ENCODE measurements at places on chromosomes 11 and 22.

GRCh38 chr22:38782402-38783094, 11.4 kb downstream of the DNAL4 start:
- DNase-seq: no peak

GRCh38 chr11:44305026-44305469, 4.9 kb downstream of the ALX4 start:
- no peak for DNase-seq

- no peak for DNase-seq
Measured at GRCh38 chr11:6733326-6734275, 38.2 kb downstream of the OR2AG2 start.

- no peak for DNase-seq
Measured at GRCh38 chr11:27204529-27204928, 158.5 kb downstream of the CCDC34 start.

- DNase-seq: no peak
Measured at GRCh38 chr11:126413843-126414405, 58.4 kb downstream of the ST3GAL4 start.

DNA sequence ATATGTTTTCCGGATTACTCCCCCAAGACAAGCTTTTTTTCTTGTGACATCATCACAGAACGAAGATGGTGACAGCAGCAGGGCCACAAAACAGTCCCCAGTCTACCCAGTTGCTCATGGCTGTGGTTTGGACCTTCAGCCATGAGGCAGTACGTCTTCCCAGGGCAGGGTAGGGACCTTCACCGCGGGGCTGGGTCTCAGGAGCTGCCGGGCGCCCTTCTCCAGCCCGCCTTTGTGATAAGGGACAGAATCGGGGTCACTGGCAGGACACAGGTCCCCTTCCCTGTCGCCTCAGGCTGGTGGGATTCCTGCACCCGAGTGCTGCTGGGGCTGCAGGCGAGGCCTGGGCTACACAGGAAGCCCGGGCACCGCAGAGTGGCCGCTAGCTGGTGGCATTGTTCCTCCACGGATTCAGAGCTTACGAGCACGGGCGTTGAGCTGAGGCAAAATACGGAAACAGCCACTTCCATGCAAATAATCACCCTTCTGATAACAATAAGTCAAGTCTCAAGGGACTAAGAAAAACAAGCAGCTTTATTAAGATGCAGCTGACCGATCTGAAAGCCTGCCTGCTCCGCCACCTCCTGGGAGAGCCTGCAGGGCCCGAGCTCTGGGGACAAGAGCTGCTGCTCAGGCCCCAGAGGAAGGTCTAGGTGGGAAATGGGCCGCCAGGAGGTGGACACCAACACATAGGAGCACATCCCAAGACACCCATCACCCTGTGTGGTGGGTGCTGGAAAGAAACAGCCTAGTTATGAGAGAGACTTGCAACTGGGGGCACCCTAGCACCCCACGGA, 12.3 kb downstream of the TBX1 start:
- DNase-seq: no peak

- no peak for DNase-seq
Measured at GRCh38 chr22:44459041-44459440, 39.0 kb downstream of the RTL6 start.

DNA sequence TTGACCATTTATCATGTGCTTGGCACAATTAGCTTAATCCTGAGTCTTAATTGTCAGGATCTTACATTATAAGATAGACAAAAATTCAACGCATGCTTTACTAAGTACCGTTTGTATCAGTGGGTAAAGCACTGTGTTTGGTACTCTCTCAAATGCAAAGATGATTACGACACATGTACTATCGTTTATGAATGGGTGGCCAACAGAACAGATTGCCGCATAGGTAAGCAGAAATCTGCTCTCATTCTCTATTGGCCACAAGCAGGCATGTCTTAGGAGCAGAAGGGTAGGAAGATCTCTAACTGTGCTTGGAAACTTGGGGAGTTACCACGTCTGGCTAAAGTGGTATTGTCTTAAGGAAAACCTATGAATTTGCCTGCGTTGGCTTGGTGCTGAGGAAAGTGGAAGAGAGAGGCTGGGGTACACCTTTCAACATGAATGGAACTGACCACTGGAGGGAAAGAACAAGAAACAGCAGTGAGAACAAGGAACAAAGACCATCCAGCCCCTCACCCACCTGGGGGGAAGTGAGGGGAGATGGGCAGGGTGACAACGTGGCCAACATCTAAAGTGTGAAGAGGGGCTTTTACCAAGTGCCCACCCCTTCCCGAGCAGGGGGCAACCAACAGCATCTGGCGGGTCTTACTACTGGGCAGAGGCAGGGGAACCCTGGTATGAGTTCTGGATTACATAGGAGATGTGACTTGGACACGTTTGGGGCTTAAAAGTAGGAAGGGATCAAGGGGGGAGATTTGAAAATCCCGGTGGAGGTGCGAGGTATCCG, 1.0 kb upstream of the TUBA8 start:
- no peak for DNase-seq

- DNase-seq: no peak
Measured at GRCh38 chr22:43376765-43377547, 33.8 kb upstream of the SCUBE1 start.

- DNase-seq: peak; percentile 39
Measured at GRCh38 chr11:44826922-44827643, 100.3 kb downstream of the TSPAN18 start.

DNA sequence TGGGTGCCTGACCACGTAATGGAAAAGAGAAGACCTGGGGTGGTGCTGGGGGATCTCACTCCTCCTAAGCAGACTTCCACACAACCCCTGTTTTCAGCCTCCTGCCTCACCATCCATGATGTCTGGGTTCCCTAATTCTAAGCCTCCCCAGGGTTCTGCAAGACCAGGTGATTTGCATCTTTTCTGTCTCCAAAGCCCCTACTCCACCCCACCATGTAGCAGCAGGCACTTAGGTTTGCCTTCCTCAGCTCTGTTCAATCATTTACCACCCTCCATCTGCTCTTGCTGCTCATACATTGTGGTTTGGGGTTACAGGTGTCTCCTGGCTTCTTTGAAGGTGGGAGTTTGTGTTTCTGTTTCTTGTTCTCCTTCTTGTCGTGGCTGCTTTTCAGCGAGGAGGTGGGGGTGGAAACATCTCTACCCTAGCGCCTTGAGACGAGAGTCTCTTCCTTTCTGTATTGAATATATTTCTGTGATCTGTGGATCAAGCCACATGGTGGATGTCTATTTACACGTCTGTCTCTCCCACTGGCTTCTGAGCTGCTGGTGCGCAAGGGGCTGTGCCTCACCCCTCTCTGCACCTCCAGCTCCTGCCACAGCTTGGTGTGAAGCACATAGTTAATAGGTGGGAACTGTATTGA, 6.6 kb upstream of the SSTR3 start:
- no peak for DNase-seq

DNA sequence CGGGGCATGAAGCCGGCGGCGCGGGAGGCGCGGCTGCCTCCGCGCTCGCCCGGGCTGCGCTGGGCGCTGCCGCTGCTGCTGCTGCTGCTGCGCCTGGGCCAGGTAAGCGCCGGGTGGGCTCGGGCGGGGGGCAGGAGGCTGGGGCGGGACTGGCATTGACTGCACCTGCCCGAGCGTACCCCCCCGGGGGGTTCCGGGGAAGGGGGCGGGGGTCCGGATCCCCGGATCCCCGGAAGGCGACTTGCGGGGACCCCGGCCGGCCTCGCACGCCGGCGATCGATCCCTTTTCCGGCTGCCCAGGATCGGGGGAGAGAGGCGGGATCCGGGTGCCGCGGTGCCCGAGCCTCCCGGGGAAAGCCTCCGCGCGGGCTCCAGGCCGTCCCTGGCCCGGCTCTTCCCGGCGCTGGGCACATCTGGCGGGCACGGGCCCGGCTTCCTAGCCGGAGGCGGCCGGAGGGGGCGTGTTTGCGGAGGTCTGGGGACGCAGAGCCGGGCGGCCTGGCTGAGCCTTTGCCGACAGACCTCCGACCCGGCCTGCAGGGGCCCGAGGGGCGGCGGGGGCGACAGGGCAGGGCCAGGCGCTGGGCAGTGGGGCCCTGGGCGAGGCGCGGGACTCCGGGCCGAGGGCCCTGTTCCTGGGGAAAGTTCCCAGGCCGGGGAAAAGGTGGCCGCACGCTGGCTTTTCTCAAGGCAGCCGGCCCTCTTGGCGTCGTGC, 705 bp downstream of the PTPRJ start:
- peak; percentile 82 for DNase-seq

- DNase-seq: no peak
Measured at GRCh38 chr11:132948252-132948651, 584.0 kb downstream of the OPCML start.

- DNase-seq: no peak
Measured at GRCh38 chr11:119777940-119778339, 48.9 kb upstream of the NECTIN1 start.

DNA sequence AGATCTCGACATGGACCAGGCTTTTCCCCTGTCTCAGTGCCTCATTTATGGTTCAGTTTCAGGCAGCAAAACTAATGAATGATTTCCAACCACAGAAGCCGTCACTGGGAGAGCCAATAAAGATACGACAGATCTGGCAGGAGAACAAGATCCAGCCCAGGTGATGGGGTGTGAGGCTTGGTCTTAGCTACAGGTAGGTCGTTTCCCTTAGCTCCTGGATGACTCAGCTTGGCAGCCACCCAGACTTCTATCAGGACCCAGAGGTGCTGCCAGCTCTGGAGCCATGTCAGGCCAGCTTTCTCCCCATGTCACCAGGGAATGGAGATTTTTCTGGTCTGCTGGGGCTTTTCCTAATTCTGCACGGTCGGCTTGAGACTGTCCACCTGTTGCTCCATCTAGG, 36.3 kb upstream of the APOBEC3A start:
- no peak for DNase-seq

- no peak for DNase-seq
Measured at GRCh38 chr11:76083563-76084451, 122.5 kb downstream of the WNT11 start.
